ENCODE measurements at places on chromosomes 13 and 19.

DNA sequence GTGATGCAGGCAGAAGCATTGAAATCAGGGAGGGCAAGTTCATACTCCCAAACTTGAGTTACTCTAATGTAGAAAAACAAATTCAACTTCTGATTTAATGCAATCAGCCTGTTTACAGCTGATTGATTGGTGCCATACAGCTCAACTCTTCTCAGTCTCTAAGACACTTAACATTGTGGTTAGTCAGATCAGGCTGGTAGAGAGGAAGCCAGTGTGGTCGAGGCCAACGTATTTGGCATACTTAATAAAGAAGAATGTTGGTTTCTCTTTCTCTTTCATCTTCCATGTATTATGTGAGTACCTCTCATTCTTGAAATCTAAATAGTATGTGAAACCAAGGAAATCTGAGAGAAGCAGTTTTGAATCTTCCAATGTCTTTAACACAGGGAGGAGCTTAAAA lies 255.0 kb upstream of the SLITRK1 start:
- ATAC-seq: peak; percentile 76

DNA sequence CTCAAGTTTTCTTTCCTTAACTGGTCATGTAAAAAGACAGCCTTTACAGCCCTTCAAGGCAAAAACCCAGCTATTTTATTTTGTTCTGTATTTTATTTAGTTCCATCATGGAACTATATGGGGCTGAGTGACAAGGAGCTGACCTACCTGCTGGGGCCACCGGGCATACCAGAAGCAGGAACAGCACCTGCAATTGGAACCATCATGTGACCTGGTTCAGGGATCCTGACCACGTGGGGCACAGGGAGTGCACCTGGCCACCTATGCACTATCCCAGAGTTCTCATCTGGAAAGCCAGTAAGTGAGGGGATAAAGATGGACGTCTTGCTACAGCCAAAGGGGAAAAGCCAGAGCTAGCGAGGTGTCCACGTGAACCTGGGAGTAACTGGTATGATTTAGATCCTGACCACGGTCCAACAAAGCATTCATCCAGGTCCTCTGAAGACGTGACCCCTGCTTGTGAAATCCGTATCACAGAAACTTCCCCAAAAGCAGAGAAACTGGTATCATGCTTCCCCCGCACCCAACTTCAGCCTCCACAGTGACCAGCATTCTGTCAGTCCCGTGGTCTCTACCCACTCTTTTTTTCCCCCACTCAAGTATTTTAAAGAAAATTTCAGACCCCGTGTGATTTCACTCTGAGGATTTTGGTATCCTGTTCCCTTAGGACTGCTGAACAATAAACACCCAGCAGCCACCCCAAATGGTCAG lies 40.5 kb upstream of the SLC15A1 start:
- no peak for ATAC-seq

DNA sequence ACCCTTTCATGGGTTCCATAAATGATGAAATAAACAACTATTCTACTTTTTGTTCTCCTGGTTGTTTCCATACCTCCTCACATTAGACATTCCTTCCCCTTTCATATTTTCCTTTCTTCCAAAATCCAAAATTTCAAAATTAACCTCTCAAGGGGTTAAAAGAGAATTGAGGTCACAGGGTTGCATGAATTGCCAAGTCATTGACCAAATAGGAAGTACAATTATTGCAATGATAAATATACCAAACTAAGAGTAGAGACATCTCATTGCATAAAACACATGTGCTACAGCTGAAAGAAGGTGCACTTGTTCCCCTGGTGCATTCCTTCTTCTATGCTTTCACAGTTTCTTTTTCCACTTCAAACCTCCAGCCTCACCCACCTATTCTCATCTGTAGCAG lies 136.1 kb downstream of the KCTD12 start:
- no peak for ATAC-seq

DNA sequence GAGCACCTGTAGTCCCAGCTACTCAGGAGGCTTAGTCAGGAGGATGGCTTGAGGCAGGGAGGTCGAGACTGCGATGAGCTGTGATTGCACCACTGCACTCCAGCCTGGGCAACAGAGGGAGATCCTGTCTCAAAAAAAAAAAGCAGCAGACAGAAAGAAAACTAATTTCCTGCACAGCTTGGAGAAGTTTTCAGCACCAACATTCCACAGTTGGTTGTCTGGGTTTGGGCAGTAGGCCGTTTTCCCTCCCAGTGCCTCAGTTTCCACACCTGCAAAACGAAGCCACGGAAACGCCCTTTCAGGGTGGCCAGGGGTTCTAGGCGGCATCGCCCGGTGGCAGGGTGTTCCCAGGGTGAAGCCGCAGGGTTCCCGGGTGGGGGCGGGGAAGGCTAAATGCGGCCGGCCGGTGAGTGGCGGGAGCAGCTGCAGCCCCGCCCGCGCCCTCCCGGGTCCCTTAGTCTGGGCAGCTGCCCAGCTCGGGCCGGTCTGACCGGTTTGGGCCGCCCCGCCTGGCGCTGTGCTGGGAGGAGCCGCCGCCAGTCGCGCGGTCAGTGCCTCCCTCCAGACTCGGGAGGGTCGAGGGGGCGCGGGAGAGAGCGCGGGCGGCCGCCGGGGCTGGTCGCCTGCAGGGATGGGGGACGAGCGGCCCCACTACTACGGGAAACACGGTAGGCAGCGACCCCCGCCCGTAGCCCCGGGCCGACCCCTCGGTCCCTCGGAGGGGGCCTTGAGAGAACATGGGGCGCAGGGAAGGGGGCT lies at the start of gene SLC44A2:
SLC44A2 (plus strand) TSS at position 551 of the 759 bp plus-strand sequence; CDS start at position 632, 81 bp downstream.
- ATAC-seq: peak; percentile 24

- ATAC-seq: no peak
These were observed 53.5 kb upstream of the ZNF728 start for GRCh38 chr19:23056516-23056915.

DNA sequence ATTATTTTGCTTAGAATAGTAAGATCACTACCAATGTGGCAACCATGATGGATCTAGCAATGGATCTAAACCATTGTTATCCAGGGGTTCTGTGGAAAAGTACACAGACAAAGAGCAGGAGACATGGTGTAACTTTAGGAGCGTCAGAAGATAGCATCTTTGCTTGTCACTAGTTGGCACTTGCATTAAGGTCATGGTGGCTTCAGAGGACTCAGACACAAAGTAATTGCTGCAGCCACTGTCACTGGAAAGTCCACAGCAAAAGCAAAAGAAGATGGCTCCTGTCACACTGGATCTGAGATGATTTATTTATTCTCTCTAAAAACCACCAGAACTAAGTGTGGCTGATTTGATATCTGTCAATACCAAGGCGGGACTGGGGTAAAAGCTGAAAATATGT lies 93.3 kb upstream of the PCDH20 start:
- ATAC-seq: no peak
